Activated naive CD4-positive, alpha-beta T cell (primary cell): ENCODE measurements at places on chromosomes 11 and 22.

GRCh38 chr11:2149864-2150847, 10.9 kb downstream of the INS start:
- DNase-seq, result no peak

DNA sequence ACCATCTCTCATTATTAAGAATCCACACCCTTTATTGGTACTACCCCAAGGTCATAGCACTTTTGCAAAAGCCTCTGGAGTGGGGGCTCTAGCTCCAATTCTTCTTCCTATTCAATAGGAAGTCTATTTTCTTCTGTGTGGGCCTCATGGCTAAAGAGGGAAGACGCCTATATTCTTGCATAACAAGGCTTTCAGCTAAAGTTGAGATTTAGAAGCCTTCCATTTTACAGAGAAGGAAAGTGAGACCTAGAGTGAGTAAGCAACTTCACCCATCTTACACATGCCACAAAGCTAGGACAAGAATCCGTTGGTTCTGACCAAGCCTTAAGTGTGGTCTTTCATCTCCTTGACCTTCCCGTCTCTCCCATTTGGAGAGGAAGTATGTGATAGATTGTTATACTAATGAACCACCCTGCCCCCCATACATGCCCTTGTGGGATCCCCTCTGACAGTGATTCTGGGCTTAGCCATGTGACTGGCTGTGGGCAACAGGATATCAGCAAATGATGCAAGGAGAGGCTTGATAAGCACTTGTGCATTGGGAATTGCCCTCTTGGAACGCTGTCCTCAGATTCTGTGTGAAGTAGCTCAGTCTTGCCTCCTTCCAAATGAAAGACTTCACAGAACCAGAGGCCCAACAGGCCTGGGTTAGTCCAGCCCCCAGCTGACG, 12.3 kb downstream of the BACE1 start:
- DNase-seq, result no peak

DNA sequence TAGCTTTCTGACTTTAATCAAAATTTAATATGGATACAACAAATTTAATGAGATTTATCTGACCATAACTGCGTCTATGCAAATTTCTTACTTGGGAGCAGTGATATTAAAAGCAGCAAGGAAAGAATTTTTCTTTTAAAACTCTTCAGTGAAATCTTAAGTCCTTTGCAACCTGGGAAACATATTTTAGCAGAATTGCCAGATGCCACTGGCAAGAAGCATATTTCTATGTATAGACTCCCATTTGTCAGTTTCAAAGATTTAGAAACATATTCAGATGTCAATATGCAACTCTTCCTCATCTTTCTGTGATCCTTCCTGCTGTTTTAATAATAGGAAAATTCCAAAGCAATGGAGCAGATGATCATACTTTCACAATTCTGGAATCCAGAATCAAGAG, 911.3 kb downstream of the LUZP2 start:
- DNase-seq, result no peak

DNA sequence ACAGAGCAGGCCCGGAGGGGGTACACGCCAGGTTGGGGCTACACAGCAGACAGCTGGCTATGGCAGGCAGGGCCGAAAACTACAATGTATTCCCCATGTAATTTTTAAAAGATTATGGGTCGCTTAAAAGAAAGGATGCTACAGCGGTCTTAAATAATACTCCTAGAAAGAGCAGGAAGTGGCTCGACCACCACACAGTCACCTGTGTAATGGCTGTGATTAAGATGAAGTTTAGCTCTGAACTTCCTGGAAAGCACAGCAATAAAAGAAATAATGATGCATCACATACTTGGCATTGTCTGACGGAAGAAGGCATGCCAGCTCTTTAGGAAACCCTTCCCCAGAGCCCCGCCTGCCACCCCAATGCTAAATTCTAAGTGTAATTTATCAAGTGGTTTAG, 32.6 kb downstream of the WNT11 start:
- DNase-seq, result no peak

GRCh38 chr11:23097891-23098290, 237.6 kb upstream of the CCDC179 start:
- DNase-seq, result no peak

DNA sequence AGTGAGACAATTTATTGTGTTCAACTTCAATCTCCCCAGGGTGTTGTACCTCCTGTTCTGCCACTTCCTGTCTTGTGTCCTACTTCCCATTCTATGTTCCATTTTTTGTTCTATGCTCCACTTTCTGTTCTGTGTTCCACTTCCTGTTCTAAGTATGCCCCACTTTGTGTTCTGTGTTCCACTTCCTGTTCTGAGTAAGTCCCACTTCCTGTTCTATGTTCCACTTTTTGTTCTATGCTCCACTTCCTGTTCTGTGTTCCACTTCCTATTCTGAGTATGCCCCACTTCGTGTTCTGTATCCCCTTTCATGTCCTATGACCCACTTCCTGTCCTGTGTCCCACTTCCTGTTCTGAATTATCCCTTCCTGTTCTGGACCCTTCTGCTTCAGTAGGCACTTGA, 732.7 kb downstream of the TBC1D22A start:
- DNase-seq, result no peak

GRCh38 chr11:72520815-72521214, 86.5 kb upstream of the CLPB start:
- no peak for DNase-seq

DNA sequence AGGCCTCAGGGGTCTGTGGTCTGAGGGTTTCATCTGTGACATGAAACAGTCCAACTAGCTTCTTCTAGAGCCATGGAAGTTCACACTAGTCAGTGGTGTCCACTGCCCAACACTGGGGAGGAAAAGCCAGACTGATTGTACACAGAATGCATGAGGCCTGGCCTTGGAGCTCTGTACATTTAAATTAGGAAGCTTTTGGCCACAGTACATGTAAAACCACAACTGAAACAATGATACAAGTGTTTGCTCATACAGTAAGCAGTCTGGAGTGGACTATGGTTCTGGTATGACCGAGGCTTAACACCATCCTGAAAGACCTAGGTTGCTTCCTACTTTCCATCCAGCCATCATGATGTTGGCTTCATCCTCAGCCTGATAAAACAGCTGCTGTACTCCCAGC, 73.8 kb upstream of the SESN3 start:
- no peak for DNase-seq

GRCh38 chr22:41324821-41325528, 23.6 kb downstream of the ZC3H7B start:
- no peak for DNase-seq

DNA sequence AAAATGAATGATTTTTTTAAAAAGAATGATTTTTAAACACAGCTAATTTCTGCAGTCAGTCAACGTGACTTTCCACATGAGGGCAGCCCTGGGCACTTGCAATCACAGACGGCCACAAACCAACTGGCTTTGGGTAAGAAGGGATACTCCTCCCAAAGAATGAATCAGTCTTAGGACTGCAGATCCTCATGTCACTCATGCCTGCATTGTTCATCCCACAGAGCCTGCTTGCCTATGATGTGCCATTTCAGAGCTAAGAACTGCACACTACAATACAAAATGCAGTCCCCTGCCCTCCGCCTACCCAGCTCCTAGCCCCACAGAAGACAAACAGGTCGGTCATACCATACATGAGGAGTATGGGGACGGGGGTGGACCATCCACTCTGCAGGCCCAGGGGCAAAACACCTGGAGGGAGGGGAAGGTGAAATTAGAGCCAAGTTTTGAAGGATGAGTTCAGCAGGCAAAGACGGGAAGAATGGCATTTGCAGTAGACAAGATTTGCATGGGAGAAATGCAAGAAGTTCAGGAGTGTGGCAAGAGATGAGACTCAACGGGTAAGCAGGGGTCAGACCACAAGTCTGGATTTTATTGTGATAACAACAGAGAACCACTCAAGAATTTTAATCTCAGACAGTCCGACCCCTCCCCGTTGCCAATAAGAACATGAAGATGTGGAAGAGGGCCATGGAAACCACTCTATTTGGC, 24.7 kb downstream of the PACSIN2 start:
- no peak for DNase-seq

DNA sequence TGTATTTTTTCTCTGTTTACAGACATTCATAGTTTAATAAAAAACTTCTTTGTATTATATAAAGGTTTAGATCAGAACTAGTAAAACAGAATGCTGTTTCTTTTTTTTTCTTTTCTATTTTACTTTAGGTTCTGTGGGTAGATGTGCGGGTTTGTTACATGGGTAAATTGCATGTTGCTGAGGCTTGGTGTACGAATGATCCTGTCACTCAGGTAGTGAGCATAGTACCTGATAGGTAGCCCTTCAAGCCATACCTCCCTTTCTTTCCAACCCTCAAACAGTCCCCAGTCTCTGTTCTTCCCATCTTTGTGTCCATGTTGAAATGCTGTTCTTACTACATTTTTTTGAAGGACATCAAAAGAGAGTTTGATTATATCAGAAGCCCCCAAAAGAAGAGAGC, 3.2 kb downstream of the ATM start:
- no peak for DNase-seq

DNA sequence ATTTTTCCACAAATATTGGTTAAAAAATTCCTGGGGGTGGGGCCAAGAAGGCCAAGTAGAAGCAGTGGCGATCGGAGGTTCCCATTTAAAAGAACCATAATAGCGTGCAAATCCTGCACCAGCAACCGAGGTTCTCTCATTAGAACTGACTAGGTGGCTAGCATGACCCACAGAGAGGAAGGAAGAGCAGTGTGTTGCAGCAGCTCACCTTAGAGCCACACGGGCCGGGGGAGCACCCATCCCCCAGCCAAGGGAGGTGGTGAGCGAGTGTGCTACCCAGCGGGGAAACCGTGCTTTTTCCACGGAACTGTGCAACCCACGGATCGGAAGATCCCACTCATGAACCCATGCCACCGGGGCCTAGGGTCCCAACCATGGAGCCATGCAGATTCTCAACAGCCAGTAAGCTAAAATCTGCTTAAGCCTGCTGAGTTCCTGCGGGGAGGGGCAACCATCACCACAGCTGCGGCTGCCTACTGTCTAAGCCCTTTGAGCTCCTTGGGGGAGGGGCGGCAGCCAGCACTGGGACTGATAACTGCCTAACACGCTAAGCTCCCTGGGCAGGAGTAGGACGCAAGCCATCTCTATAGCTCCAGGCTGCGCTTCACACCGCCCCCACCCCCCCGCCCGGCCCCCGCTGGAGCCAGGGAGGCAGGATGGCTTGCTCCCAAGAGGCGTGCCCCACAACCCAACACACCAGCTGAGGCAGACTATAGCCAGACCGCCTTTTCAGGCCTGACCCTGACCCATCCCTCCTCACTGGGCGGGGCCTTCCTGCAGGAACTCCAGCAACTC, 21.0 kb upstream of the HTATIP2 start:
- no peak for DNase-seq

- DNase-seq, result no peak
These were observed 45.7 kb downstream of the GNB1L start for GRCh38 chr22:19808873-19809478.

DNA sequence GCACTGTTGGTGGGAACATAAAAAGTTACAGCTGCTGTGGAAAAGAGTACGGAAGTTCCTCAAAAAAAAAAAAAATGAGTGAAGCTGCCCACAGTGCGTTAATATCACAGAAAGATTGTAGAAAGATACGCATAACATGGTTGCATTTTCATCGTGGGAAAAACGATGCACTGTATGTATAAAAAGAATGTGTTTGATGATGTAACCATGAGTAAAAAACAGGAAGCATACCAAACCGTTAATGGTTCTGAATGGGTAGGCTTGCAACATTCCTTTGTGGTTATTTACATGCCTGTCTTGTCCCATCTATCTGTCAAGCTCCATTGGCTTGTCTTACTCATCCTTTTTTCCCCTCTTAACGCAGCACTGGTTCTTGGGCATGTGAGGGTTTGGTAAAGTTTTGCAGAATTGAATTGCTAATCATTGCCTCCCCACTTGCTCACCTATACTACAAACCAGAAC, 33.8 kb upstream of the DKK3 start:
- DNase-seq, result no peak

DNA sequence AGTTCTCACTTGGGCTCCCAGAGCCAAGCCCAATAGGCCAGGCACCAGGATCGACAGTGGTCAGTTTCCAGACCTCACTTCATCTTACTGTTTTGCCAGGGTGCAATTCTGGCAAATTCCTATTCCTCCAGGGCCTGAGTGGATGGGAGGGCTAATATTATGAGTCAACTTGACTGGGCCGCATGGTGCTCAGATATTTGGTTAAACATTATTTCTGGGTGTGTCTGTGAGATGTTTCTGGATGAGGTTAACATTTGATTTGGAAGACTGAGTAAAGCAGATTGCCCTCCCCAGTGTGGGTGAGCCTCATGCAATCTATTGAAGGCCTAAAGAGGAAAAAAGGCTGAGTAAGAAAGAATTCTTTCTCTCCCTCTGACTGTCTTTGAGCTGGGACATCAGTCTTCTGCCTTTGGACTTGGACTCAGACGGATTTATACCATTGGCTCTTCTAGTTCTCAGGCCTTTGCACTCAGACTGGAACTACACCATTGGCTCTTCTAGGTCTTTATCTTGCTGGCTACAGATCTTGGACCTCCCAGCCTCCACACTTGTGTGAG, 132.9 kb upstream of the ZBED5 start:
- DNase-seq, result no peak

DNA sequence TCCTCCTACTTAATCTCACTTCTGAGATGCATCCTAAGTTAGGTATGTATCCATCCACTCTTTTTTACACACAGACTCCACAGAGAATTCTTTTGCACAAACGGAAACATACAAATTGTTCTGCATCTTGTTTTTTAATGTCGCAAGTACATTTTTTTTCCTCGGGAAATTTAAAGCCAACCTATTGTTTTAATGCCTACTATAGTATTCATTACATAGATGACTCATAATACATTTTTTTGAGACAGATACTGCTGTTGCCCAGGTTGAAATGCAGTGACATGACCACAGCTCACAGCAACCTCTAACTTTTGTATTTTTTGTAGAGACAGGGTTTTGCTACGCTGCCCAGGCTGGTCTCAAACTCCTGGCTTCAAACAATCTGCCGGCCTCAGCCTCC, 90.8 kb upstream of the TMEM45B start:
- no peak for DNase-seq

DNA sequence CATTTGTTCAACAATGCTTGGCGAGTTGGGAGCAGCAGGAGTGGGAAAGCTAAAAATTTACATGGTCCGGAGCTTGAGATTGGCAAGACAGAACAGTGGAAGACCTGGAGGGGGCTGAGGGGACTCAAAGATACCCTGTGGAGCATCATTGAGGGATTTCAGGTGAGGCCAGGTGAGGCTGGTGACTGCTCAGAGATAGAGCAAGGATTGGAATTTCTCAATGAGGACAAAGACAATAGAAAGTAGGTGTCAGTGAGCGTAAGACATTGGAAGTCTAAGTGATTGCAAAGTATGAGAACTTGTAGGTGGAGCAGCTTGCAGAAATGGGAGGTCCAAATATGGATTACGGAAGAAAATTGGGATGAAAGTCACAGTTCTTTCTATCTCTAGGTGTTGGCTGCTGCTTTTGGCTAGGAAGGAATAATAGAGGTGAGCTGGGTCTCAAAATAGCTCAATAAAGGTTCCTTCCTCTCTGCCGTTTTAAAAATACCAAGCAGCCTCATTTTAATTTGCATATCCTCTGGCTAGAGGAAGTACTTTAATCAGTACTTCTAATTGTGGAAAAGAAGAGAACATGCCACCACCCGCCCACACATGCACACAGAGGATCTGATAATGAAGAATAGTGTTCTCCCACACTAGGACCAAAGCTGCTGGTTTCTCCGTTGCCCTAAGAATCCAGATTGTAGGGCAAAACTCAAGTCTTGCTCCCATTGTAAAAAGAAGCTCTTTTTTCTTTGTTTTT, 41.8 kb upstream of the SORL1-AS1 start:
- no peak for DNase-seq
